HCEC 1CT (cell line): ENCODE measurements at places on chromosomes 6 and 20.

DNA sequence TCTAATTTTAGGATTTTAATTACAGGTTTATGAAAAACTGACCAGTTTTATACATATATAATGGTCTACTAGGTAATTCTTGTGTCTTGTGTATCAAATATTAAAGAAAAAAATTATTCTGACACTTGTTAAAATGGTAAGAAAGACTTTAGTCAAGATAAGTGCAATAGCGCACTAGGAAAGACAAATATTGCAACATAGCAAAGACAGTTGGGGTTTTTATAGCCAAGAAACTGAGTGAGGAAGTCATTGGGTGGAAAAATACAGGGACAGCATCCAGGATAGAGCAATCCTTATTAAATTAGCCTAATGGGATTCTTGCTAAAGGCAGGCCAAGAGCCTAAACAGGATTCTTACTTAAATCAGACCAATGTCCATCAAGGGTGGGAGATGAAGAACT, 71.1 kb downstream of the ROS1 start:
- no peak for DNase-seq

GRCh38 chr20:41872930-41873329, 254.8 kb upstream of the CHD6 start:
- no peak for DNase-seq

DNA sequence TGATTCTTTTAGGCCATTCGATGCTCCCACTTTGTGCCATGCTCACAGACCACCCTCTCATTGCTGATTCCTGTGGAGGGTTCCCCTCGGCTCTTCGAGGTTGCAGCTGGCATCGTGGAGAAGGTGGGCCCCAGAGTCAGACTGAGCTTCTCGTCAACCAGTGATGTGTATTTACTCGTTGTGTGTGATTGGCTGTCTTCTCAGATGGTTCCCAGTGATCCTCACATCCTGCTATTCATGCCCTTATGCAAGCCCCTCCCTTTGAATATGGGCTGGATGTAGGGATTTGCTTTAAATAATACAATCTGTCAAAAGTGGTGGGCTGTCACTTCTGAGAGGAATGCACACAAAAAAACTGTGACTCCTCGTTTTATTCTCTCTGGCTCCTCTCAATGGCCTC, 99.6 kb upstream of the ENPP5 start:
- DNase-seq: no peak

DNA sequence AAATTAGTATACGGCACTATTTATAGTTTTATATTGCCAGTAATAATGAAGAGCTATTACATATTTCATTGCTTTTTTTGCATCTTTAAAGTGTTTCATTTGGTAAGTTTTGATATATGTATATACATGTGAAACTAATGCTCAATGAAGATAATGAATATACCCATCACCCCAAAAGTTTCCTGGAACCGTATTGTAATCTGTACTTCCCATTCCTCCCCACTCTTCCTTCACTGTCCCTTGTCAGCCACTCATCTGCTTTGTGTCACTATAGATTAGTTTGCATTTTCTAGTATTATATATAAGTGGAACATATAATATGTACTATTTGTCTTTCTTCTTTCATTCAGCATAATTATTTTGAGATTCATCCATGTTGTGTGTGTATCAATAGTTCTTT, 10.3 kb upstream of the TBC1D32 start:
- DNase-seq: no peak

GRCh38 chr6:105235155-105235554, 55.3 kb upstream of the POPDC3 start:
- no peak for DNase-seq

- DNase-seq: no peak
These were observed 205.9 kb upstream of the KCNG1 start for GRCh38 chr20:51228763-51229162.

- DNase-seq: no peak
These were observed 39.1 kb downstream of the FAM209B start for GRCh38 chr20:56572172-56572571.

GRCh38 chr20:62855120-62855519, 6.5 kb downstream of the TCFL5 start:
- no peak for DNase-seq

DNA sequence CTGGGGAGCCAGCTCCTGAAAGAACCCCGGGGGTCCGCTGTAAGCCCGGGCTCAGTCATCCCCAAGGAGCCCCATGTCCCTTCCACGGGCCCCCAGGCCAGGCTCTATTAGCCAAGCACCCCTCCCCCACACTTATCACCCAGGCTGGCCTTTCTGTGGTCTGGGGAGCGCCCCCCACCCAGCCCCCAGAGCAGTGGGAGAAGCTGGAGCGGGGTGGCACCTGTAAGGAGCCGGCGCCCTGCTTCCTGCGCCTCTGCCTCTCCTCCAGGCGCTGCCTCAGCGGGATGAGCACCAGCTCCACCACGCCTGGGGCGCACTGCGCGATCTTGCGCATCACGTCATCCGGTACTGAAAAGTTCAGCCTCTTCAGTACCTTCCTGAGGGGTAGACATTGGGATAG, 2.3 kb downstream of the SPEF1 start:
- no peak for DNase-seq

GRCh38 chr6:67863346-67863745, 771.7 kb upstream of the ADGRB3 start:
- DNase-seq: no peak

DNA sequence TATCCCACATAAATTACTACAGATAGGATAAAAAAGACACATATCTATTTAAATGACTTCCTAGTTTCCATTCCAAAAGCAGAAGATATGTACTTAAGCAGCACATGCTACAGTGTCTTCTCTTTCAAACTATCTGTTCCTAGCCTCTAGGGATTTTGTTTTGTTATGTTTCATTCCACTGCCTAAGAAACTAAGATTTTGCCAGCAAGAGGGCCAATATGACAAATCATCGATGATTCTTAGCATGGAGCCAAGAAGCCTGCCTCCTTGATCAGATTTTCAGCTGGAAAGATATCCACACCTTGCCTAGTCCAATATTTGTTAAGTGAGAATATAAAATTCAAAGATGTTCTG, 7.0 kb downstream of the SNX5 start:
- no peak for DNase-seq

DNA sequence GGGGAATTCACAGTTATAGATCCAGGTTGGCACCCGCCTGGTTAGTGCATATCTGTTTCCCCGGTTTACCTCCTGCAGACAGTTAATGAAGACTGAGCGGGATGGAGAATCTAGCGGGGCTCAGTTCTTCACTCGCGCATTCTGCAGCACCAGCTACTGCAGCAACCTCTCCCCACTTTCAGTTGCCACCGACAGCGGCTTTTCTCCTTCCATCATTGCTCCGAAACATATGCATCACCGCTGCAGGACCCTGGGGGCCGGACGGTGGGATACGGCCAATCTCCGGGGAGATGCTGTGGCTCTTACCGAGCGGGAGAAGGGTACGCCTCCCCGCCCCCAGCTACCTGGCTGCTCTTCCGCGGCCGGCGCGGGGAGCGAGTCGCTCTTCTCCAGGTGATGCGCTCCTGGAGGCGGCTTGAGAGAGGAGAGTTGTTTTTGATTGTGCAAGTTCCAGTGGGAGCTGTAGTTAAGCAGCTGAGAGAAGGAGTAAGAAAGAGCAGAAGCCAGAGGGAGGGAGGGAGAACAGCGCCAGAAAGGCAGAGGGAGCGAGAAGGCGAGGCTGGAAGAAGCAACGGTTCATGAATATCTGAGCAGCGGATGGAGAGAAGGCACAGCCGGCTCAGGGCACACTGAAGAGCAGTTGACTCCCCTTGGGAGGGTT, at the start of gene SGK1:
Gene SGK1, minus strand, starts transcription at position 642 of the 661 bp plus-strand sequence. CDS start 652 bp downstream, outside the sequence.
- peak; percentile 32 for DNase-seq

DNA sequence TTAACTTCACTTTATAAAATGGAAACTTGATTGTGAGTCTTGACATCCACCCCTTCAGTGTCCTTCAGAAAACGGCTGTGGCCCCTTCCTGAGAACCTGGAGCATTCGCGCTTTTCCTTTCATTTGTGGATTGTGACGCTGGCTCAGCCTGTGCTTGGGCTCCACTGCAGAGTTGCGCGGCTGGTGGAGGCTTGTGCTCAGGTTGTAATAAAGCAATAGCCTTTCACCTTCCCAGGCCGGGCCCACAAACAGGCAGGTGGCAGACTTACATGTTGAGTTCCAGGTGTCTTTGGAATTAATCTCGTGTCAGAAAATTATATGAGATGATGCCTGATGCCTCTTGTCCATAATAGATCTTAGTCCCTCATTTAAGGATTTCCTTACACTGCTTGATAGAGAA, 199.9 kb downstream of the CDH4 start:
- DNase-seq: no peak

GRCh38 chr6:167448378-167448777, 123.5 kb downstream of the TTLL2 start:
- no peak for DNase-seq

DNA sequence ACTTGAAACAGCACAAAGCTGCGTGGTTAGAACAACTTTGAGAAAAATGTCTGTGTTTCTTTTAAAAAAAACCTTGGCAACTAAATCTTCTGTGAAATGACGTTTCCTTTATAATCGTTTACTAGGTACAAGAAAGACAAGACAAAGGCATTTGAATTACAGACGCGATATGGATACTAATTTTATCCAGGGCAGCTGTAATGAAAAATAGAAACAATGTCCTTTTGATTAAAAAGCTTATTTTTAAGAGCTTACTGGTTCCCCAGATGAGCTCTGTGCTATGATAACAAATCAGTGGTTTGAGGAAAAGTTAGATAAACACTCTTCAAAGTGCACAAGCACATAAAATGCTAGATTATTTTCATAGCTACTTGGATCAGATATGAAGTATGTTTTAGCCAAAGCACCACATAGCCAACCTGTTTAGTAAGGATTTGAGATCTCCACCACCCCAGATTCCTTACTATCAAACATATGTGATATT, 1.6 kb upstream of the SYNCRIP start:
- DNase-seq: peak; percentile 8

DNA sequence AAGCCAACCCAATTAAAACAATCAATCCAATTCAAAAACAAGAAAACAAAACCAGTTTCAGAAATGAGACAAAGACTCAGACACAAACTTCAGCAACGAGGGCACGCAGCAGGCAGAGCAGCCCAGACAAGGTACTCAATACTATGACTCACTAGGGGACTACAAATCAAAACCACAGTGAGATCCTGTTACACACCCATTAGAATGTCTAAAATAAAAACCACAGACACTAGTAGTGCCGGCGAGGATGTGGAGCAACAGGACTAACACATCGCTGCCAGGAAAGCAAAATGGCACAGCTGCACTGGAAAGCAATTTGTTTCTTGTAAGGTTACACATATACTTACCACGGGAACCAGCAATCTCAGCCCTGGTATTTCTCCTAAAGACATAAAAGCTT, 28.4 kb upstream of the MAS1L start:
- DNase-seq: peak; percentile 52

GRCh38 chr6:44030812-44031454, 96.3 kb downstream of the MRPL14 start:
- DNase-seq: no peak
